NCI-H2227 treated with DMSO at 0.1 percent for 48 hours (cell line): ENCODE measurements at places on chromosomes 2 and 18.
A peak's percentile ranks its signal among the peaks of the same experiment; 100 is the strongest.

DNA sequence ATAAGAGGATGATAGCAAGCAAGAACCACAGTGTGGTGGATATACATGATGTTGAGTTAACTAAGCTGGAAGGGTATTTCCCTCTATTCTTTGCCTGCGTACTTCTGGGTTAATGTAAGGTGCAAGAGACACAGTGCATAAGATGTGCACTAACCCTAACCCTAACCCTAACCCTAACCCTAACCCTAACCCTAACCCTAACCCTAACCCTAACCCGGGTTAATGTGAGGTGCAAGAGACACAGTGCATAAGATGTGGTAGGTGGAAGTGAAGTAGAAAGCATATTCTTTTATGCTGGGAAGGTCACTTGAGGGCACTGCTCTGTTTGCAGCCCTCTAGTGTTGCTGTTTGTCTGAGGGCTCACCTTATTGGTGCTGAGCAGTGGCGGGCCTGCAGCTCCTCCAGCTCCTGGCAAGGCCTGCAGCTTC lies 181.5 kb upstream of the ITGA4 start:
- DNase-seq: no peak

DNA sequence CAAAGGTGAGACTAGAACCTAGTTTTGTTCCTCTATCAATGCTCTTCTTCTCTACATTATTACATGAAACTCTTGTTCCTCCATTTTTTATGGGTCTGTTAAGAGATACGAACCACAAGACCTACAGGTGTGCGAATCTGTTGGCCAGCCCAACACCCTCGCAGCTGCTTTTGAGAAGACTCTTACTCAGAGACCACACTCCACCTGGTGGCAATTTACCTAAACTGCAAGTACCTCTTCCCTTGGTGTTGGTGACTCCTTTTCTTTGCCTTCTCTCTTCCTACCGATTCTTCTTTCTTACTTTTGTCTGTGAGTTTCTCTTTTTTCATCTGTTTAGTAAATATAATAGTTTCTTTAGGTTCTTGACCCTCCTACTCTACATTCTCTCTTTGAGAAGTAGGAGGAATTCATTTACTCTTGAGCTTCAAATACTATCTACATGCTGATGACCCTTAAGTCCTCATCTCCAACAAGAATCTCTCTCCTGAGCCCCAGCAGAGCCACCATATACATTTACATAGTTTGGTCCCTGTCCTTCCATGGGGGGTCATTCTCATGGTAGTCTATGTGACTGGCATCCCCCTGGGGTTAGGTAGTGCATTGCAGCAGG lies 81.8 kb upstream of the GAREM1 start:
- DNase-seq: peak; percentile 23

DNA sequence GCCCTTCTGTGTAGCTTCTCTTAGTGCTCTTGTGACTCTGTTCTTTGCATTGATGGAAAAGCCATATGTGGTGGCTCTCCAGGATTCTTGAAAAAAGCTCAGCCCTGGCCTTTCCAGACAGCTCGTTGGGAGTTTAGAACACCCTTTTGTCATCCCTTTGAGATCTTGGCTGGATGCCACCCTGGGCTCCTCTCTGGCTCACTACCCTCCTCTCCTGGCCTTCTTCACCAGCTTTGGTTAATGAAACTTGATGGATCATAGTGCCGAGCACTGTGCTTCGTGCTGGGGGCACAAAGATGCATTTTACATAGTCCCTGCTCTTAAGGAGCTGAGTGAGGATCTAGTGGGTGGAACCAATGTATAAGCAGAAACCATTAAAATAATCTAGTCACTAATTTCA lies 15.6 kb upstream of the FHOD3 start:
- DNase-seq: no peak

- DNase-seq: no peak
These were observed 47.0 kb upstream of the AP1S3 start for GRCh38 chr2:223884399-223884798.

DNA sequence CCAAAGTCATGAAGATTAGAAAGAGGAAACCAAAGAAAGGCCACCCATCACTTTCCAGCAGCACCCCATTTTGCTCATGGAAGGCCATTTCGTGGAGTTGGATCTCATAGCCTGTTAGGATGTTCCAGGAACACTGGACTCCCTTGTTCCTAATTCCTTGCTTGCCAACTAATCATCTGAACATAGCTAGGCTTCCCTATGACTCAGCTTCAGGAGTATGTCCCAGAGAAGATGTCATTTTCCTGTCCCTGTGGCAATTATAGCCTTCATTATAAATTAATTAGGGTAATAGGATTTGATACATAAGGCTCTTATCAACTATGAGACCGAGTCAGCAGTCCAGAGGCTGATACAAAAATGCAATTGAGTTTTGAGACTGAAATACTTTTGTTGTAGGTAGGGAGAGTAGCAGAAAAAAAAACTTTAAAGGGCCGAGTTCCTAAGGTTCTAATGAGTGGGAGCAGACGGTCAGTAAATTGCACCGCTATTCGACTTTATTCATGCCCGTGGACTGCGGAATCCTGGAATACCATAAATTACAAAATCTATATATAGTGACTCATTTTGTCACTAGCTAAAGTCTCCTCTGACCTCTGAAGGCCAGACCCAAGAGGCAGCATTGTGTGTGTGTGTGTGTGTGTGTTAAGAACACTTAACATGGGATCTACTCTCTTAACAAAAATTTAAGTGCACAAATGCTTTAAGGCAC lies 311.8 kb downstream of the FBXO15 start:
- no peak for DNase-seq

DNA sequence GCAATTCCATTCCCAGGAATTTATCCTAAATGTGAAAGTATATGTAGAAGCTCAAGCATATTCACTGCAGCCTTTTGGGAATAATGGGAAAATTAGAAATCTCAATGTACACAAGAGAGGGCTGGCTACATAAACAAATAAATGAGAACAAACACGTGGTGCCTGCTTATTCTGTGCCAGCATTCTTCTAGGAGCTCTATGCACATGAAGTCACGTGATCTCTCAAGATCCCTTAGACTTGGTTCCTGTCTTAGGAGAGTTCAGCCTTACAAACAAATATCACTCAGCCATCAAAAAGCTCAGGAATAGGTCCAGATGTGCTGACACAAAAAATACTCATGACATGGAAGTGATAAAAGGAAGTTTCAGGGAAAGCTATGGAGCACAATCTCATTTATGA lies 92.9 kb upstream of the SP3 start:
- DNase-seq: no peak
